ENCODE measurements at places on chromosomes 1 and 21.

GRCh38 chr1:78887458-78887857, 119.1 kb downstream of the ADGRL4 start:
- DNase-seq = no peak

- DNase-seq = no peak
Observed at GRCh38 chr1:50300297-50300696, 122.9 kb downstream of the DMRTA2 start.

- DNase-seq = no peak
Observed at GRCh38 chr21:26958788-26959187, 8.1 kb downstream of the ADAMTS5 start.

- DNase-seq = no peak
Observed at GRCh38 chr1:117821382-117821755, 108.1 kb downstream of the GDAP2 start.

DNA sequence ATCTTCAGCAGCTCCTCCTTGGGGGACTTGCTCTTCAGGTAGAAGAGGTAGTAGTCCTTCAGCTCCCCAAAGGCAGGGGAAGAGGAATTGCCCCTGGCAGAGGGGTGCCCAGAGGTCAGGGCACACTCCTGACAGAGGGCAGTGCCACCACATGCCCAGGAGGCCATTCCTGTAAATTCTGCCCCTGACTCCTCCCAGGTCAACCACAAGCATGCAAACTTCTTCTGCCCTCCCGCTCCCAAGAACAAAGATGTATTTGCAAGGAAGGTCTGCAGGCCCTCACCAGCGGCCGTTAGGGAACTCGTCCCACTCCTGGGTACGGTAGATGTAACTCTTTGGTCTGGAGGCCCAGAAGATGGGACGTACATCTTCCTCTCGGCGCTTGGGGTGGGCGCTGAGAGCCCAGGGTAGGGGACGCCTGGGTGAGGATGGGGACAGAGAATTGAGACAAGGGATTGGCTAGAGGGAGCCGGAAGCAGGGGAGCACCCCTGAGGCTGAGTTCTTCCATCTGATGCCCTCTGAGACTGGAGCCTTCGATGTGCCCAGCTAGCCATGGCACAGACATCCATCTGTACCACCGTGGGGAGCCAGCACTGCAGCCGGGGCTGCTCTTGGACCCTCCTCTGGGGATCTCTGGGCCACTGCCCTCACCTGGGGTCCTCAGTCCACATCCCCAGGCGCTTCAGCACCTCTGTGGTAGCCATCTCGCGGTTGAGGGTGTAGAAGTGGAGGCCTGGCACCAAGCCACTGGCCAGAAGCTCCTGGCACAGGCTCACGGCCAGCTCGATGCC, 11.1 kb downstream of the MTHFR start:
- DNase-seq = no peak

DNA sequence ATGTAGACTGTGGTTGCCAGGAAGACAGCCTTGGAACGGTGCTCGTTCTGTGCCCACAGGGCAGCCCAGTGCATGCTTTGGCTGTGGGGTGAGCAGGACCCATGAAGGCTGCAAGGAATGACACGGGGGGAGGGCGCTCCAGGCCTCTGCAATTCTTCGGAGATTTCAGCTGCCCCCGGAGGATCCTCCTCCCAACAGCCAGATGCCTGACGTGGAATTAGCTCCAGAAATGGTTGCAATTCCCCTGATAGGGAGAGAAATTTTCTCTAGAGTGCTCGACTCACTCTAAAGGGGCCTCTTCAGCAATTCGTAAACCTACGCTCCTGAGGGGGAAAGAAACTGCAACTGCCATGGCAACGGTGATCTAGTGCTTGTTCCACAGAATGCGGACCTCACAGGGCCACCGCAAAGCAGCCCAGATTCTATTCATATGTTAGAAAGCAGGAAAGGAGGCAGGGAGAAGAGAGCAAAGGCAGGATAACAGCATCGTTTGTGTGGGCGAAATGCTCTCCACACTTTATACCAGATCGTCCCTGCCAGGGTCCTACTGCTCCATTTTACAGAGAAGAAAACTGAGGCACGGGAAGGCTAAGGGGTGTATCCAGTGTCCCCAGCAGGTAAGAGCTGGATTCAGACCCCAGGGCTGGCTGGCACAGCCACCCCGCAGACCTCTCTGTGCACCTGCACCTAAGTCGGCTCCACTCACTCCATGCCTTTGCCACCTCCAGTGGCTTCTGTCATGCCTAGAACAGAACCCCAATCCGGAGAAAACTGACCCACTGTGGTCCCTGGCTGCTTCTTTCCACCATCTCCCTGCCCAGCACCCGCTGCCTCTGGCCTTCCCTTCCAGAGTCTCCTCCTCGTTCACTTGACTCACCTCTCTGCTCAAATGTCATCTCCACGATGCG, 11.9 kb upstream of the PDE9A start:
- DNase-seq = no peak

- no peak for DNase-seq
Observed at GRCh38 chr1:220886470-220887201, 7.4 kb downstream of the HLX start.

- no peak for DNase-seq
Observed at GRCh38 chr1:40389322-40389803, 15.8 kb downstream of the SMAP2 start.

DNA sequence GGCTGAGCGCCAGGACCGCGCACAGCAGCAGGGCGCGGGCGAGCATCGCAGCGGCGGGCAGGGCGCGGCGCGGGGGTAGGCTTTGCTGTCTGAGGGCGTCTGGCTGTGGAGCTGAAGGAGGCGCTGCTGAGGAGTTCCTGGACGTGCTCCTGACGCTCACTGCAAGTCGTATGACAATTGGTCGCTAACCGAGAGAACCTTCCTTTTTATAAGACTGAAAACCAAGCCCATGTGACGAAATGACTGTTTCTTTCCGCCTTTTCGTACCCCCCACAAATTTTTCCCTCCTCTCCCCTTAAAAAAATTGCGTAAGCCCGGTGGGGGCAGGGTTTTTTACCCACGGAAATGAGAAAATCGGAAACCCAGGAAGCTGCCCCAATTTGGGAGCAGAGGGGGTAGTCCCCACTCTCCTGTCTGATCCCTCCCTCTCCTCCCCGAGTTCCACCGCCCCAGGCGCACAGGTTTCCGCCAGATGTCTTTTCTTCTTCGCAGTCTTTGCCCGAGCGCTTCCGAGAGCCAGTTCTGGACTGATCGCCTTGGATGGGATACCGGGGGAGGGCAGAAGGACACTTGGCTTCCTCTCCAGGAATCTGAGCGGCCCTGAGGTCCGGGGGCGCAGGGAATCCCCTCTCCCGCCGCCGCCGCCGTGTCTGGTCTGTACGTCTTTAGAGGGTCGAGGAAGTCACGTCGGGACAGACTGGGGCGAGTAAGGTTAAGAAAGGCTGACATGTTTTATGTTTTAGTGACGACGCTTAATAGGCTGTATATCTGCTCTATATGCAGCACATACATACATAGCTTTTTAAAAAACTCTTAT, at the start of gene PTGS2:
TSS of gene PTGS2 (minus strand) at position 179 of the 817 bp plus-strand sequence. CDS start at position 46, 133 bp downstream.
- DNase-seq = peak; percentile 80

GRCh38 chr1:180562640-180563025, 3.9 kb downstream of the OVAAL start:
- DNase-seq = no peak

GRCh38 chr1:18495635-18496034, 14.9 kb downstream of the KLHDC7A start:
- DNase-seq = no peak

DNA sequence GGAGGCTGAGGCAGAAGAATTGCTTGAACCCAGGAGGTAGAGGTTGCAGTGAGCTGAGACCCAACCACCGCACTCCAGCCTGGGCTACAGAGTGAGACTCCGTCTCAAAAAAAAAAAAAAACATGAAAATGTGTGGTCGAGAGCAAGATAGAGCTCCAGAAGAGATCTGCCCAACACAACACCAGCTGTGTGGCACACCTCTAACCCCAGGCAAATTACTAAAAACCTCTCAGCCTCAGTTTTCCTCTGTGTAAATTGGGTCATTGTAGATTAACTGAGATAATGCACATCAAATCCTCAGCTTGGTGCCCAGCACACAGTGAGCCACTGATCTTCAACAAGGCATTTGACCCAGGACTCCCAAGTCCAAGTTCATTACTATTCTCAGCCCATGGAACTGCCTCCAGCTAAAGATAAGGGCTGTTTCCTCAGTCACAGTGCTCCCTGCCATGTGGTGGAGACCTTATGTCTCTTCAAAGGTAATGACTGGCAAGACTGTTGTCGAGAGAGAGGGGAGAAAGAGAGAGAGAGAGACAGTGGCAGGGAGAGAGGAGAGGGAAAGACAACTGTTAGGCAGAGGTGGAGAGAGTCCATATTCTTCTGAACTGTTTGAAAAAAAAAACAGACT, 58.1 kb downstream of the PTP4A2 start:
- DNase-seq = no peak

DNA sequence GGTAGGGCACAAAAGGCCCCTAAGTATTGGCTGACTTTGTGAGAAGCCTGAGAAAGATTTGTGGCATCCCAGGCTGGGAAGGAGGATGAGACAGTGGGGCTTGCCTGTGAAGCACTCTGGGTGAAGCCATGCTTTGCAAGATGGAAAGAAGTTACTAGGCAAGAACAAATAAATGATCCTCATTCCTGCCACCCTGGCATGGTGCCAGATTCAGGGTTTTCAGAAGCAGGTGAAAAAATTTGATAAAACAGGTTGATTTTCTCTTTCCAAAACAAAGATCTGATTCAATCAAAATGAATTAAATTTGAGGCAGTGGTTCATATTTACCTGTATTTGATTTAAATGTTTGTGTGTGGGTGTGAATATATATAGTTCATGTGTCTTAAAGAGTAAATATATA, 386.9 kb upstream of the PROX1 start:
- DNase-seq = no peak

DNA sequence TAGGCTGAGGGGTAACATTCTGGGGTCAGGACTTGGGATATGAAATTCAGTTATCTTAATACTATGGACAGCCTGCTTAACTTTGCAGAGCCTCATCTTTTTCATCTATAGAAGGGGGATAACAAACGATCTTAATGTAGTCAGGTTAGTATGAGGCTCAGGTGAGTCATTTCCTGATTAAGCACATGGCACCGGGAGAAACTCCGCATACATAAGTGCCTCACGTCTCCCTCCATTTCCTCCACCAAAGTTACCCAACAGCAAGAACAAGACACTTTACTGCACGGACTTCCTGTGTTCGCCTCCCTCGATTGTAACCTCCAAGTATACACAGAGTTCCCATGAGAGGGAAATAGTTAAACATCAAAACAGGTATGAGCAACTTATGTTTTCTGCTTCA, 112.7 kb upstream of the COA6 start:
- no peak for DNase-seq

- no peak for DNase-seq
Observed at GRCh38 chr1:206535853-206536188, 28.5 kb downstream of the RASSF5 start.

- no peak for DNase-seq
Observed at GRCh38 chr1:44068442-44068921, 37.2 kb upstream of the SLC6A9 start.

- no peak for DNase-seq
Observed at GRCh38 chr1:241408170-241408569, 51.2 kb upstream of the RGS7 start.

DNA sequence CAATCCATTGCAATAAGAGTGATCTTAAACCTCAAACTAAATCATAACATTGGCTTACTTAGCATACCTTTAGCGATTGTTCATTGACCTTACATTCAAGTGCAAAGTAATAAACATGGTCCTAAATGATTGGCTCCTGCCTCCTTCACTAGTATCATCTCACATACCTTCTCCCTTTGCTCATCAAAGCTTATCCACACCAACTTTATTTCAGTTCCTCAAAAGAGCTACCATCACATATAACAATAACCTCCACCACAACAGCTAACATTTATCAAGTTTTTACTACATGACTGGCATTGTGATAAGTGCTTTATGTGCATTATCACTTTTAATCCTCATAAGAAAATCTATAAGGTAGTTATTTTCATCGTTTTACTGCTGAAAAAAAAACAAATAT, 198.8 kb downstream of the COL24A1 start:
- DNase-seq = no peak

DNA sequence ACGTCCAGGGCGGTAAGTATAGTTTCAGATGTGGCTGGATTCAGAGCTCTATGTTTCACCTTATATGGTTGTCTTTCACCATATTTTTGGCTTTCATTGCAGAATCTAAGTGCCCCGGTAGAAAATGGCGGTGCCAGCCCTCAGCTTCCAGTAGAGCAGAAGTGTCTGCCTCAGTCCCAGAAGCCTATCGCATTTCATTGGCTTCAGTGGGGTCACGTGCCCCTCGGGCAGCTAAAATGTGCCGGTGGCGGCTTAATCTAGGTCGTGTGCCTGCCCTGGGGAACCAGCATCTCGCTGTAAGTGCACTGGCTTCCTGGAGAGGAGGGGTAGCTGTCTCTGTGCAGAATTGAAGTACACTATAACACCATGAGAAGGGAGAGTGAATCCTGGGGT, 107.4 kb upstream of the MAGI3 start:
- no peak for DNase-seq

GRCh38 chr1:147541672-147542568, 619 bp downstream of the BCL9 start:
- peak; percentile 56 for DNase-seq

GRCh38 chr1:235954306-235955283, 87.9 kb upstream of the LYST start:
- DNase-seq = peak; percentile 62

- DNase-seq = no peak
Observed at GRCh38 chr1:28354121-28354520, 15.4 kb upstream of the PHACTR4 start.

GRCh38 chr1:206001476-206001888, 1.7 kb downstream of the RAB7B start:
- DNase-seq = peak; percentile 18
